Testis (tissue), 5 donors: ENCODE measurements at places on chromosomes 6 and 20. TPM values are rescaled to one million over a fixed set of nuclear protein-coding genes. Genes with fewer than 3 reads are reported as not detected.

- DNase-seq: peak; percentile 73
Observed at GRCh38 chr20:31484001-31484400, 8.9 kb downstream of the REM1 start.

DNA sequence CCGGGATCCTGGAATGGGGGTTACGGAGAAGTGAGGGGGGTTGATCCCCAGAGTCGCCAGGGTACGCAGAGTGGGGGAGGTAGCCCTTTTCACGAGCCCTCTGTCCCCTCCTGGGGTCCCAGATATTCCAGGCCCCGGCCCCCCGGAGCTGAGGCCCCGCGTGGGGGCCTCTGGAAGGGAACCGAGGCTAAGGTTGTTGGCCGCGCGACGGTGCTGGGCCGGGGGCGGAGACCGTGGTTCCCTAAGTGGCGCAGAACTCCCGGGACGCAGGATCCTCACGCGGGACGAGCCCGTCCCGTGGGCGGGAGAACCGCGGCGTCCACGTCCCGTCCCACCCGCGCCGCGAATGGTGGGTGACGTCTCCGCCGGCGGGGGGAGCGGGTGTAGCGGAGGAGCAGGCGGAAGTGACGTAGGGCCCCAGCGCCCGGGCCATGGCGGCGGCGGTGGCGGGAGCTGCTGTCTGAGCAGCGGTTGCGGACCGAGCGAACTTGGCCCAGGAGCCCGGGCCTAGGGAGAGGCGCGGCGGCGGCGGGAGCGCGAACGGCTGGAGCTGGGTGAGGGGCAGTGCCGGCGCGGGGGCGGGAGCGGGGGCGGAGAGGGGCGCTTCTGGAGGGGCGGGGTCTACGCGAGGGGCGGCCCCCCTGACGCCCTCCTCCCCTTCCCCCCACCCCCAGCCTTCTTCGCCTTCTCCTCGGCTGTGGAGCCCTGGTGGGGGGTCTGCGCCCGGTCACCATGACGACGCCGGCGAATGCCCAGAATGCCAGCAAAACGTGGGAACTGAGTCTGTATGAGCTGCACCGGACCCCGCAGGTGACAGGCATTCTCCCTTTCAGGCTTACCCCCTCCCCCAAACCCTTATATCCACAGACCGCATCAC, at the start of gene RING1:
TSS of gene RING1 (plus strand) at position 410 of the 877 bp plus-strand sequence. CDS start at position 733, 323 bp downstream.
- DNase-seq: peak; percentile 92

DNA sequence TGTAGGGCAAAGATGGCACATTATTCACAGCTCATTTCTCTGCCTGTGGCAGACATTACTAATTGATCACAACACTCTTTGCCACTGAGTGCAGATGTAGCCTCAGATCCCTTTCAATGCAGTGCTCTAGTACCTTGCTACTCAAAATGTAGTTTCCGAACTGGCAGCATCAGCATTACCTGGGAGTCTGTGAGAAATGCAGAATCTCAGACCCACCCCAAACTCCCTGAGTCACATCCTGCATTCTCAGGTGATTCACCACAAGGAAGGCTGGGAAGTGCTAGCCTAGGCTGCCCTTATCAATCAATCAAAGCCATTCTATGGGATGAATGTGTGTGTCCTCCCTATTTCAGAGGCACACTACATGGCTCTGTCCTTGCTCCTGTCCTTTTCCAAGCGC, 58.5 kb downstream of the PCNA start:
- DNase-seq: no peak

GRCh38 chr20:51423290-51423667, 119.2 kb downstream of the NFATC2 start:
- DNase-seq: no peak

The DUSP15 gene
- total RNA-seq: 274 TPM

GRCh38 chr6:119470893-119471542, 121.5 kb upstream of the MAN1A1 start:
- DNase-seq: no peak

The AFDN gene
- 291 TPM for total RNA-seq

The OTOR gene
- total RNA-seq: not detected

DNA sequence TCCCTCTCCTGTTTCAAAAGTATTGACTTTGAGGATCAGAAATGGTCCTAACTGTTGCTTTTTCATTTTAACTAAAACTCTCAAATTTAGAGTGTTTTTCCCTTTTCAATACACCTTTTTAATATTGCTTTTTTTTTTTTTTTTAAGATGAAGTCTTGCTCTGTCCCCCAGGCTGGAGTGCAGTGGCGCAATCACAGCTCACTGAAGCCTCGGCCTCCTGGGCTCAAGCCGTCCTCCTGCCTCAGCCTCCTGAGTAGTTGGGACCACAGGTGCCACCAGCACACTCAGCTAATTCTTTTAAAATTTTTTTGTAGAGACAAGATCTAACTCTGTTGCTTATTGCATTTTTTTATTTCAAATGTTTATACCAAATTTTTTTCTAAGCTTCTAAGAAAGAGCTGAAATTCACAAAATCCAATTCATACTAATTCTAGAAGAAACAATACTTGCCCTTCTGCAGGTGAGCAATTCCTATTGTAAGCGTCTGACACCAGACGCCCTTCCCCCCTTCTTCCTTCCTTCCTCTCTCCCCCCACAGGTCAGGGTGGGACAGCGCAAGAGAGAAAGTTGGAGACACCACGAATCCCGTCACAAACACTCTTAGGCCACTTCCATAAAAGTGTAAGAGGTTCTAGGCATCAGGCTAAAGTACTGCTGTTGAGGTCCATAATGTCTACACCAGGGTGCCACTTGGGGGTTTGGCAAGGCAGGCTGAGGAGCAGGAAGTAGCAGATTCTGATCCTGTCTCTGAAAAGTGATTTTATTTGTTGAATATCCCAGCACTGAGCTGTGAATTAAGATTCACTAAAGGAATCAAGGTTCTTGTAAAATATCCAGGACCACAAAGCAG, 12.8 kb downstream of the DLL1 start:
- no peak for DNase-seq

- DNase-seq: no peak
Observed at GRCh38 chr6:122726649-122727048, 52.9 kb upstream of the FABP7 start.

- no peak for DNase-seq
Observed at GRCh38 chr6:93496548-93496947, 77.2 kb upstream of the EPHA7 start.

GRCh38 chr6:91317247-91317835, 730.5 kb upstream of the MAP3K7 start:
- DNase-seq: peak; percentile 21

GRCh38 chr20:37390891-37391525, 45.1 kb downstream of the SRC start:
- no peak for DNase-seq

The FOXQ1 gene
- 1.7 TPM for total RNA-seq

The PRR18 gene
- total RNA-seq: 0.62 TPM

The PGC gene
- total RNA-seq: 1.3 TPM

GRCh38 chr20:54026295-54027064, 43.9 kb downstream of the BCAS1 start:
- DNase-seq: no peak

DNA sequence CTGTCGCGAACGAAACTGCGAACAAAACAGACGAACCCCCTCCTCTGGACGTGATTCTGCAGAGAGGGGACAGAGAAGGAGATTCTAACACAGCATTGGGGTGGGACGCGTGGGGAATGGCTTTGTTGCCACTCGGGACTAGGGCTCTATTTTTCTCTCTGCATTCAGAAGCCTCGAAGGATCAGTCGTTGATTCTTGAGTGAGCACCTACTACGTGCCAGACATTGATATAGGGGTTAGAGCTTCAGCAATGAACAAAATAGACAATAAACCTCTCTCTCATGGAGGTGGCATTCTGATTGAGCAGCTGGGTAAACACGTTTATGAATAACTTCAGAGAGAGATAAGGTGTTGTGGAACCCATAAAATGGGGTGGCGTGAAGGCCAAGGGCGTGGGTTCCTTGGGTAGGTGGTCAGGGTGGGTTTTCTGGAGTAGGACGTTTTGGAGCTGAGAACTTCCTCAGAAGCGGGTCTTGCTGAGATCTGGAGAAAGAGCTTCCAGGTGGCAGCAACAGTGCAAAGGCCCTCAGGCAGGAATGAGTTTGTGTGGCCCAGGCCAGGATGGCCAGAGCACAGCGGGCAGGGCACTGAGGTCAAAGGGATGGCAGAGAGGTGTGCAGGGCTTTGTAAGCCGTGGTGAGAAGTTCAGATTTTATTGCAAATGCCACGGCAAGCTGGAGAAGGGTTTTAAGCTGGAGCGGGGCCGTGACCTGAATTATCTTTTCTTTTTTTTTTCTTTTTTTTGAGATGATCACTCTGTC, 884 bp downstream of the SLC2A10 start:
- no peak for DNase-seq

The EYA2 gene
- total RNA-seq: 14.6 TPM

DNA sequence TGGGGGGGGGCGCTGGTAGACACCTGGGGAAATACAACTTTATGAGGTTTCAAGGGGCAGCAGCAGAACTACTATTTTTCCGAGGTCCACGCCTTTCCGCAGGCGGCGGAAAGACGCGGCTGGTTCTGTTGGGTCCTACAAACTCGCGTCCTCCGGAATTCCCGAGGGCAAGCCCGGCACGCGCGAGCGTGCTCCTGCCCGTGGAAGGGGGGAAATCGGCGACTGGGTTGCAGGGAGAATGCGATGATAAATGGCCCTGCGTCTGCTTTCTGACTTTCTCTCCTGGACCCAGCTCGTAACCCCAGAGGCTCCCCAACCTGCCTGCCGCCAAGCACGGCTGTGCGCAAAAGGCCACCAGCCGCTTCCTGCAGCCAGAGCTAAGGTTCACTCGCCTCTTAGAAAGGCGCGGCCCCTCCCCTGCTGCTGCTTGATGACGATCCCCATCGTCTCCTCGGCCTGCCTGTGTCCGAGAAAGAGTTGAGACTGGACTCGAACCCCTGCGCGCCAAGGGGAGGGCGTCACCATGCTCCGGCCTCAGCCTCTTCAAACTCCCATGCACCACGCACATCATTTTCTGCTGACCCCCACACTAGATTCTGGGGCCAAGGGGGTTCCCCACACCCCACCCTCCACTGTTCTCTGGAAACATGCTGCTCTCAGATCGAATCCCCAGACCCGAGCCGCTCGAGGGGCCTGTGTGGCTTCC, 6.7 kb downstream of the FOXA2 start:
- no peak for DNase-seq

GRCh38 chr6:14828201-14828611, 417.7 kb upstream of the JARID2 start:
- no peak for DNase-seq

DNA sequence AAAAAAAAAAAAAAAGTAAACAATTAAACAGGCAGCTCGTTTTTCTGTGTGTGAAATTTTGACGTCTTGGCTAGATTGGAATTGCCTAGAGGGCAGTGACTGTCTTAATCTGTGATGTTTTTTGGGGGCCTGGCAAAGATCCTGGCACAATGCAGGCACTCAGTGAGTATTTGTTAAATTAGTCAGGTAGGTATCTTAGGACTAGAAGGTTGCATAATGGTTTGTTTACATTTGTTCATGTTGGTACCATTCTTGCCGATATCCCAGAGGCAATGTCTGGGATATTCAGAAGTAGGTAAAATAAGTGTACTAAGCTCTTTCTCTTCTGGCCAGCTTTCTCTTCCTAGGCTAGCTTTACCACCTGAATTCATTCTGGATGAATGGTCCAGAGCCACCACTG, 2.5 kb downstream of the AAR2 start:
- no peak for DNase-seq

The PAX1 gene
- total RNA-seq: not detected

The MCHR2 gene
- not detected for total RNA-seq

The GDAP1L1 gene
- total RNA-seq: 1.7 TPM

DNA sequence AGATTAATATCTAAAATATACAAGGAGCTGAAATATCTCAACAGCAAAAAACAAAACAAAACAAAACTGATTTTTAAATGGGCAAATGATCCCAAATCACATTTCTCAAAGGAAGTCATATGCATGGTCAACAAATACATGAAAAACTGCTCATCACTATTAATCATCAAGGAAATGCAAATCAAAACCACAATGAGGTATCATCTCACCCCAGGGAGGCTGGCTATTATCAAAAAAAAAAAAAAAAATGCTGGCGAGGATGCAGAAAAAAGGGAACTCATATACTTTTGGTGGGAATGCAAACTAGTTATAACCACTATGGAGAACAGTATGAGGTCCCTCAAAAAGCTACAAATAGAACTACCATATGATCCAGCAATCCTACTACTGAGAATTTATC, 34.6 kb downstream of the REPS1 start:
- DNase-seq: no peak

- no peak for DNase-seq
Observed at GRCh38 chr6:44682987-44683779, 295.7 kb downstream of the CDC5L start.

- no peak for DNase-seq
Observed at GRCh38 chr20:45998761-45999160, 9.9 kb upstream of the MMP9 start.
